ENCODE measurements at places on chromosomes 13 and 19. TPM values are rescaled to one million over a fixed set of nuclear protein-coding genes. Genes with fewer than 3 reads are reported as not detected.

- peak; percentile 71 for DNase-seq
These were observed 567 bp upstream of the SMG9 start for GRCh38 chr19:43755256-43755801.

- no peak for DNase-seq
These were observed 130.2 kb downstream of the DNAJC15 start for GRCh38 chr13:43153436-43154090.

DNA sequence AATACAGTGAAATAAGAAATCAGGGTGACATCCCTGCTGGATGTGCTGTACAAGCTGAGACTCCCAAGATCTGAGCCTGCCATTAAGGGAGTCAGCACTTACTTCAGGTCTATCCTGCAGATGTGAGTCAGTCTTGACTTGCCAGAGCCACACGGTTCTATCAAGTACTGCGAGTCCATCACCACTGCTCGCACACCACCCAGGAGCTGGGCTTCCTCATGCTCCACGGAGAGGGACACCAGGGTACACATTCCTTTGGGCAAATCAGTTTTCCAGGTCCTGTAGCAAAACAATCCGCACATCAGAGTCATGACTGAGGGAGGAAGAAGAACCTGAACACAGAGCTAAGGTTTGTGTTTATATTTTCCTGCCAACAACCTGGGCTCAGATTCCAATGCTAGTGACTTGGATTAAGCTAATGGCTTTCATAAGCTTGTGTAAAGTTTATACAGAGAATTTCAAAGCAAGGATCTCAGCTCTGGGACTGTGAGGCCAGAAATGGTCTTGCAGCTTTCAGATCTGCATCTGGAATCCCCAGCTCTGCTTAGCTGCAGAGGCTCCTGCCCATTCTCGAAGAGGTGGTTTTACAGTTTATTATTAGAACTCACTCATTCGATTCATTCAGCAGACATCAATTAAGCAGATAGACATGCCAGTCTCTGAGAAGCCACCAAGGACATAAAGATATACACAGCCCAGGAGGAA is 90.6 kb downstream of the KL start:
- DNase-seq = no peak

DNA sequence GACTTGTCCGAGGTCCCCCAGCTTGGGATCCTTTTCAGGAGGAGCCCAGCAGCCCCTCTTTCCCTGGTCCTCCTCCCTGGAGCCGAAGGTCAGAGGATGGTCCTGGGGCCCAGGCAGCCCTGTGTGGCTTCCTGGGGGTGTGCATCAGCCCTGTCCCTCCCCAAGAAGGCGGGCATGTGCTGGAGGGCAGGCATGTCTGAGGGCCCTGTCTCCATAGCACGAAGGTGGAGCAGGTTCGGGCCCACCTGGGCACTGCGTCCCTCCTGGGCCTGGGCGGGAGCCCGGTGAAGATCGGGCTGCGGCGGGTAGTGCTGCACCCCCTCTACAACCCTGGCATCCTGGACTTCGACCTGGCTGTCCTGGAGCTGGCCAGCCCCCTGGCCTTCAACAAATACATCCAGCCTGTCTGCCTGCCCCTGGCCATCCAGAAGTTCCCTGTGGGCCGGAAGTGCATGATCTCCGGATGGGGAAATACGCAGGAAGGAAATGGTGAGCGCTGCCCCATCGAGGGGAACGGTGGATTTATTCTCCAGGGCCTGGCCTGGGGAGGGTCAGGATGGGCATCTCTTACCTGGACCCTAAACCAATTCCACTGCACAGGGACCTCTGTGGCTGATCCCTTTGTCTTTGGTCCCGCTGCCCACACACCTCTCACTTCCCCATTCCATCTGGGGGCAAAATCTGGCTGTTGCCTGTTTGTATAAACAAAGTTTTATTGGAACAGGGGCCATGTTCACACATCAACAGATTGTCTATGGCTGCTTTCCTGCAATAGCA is 10.9 kb downstream of the TIMM13 start:
- no peak for DNase-seq

- no peak for DNase-seq
These were observed 38.9 kb downstream of the TMED1 start for GRCh38 chr19:10797078-10797477.

DNA sequence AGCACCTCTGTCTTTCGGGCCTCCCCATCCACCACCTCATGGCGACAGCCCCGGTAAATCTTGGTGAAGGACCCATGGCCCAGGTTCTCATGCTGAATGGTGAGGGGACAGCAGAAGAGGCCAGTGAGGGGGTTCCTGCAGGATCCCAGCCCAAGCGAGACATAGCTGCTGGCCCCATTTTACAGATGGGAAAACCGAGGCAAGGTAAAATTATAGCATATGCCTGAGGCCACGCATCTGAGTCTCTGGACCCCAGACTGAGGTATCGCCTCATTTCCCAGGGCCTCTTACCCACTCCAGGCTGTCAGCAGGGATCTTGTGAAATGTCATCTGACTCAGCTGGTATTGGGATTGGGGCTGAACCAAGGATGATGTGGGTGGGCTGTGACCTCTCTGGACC is 9.8 kb downstream of the JAK3 start:
- no peak for DNase-seq

GRCh38 chr13:20294497-20294896 is 62.4 kb upstream of the GJB6 start:
- no peak for DNase-seq

DNA sequence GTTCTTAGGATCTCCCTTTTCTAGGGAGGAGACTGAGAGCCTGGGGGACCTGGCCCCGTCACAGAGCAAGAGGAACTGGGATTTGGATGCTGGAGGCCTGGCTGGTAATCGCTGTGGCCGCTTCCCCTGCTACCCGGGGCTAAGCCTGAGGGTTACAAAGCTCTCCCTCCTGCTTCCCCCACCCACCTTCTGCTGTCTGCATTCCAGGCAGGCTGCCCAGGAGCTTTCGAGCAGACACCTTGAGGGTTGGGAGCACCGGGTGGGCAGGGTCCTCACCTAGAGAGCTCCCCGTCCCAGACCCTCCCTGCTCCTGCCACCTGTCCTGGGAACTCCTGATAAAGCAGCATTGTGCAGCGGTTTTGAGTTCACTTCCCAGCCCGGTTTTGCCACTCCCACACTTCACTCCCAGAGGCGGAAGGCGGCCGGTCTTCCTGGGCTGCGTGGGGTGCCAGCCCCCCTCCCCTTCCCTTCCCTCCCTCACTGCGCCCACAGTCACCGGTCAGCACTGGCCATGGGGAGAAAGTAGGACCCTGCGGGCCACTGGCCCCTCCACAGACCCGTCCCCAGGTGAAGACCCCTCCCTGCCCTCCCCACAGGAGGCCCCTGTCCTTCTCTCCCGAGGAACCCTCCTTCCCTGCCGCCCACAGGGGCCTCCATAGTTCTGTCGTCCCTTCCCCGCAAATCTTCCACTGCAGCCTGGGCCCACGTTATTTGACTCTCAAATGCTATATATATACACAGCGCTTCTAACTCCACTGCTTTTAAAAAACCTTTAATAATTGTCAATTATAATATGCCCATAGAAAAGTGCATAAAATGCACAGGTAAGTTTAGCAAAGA is 8.1 kb downstream of the PAK4 start:
- no peak for DNase-seq

DNA sequence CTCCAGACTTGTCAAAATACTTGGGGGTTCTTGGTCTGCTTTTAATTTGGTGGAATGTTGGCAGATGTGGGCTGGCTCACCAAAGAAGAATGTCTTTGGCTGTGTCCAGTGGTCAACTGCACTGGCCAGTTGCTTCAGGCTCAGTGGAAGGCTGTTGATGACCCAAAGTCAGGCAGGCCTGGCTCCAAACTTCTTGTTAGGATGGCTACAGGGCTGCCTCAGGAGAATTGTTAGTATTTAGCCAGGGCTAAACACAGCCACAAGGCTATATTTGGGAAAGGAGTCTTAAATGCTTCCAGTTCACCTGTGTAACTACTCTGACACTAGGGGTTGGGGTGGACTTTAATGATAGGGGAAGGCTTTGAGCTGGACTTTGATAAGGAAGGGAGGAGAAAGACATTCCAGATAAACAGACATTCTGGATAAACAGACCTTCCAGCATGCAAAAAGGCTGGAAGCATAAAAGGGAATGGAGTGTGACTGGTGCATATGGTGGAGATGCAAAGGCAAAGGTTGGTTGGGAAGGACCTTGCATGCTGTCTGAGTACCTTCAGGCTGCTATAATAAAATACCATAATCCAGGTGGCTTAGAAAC is 116.8 kb downstream of the FOXO1 start:
- DNase-seq = no peak

DNA sequence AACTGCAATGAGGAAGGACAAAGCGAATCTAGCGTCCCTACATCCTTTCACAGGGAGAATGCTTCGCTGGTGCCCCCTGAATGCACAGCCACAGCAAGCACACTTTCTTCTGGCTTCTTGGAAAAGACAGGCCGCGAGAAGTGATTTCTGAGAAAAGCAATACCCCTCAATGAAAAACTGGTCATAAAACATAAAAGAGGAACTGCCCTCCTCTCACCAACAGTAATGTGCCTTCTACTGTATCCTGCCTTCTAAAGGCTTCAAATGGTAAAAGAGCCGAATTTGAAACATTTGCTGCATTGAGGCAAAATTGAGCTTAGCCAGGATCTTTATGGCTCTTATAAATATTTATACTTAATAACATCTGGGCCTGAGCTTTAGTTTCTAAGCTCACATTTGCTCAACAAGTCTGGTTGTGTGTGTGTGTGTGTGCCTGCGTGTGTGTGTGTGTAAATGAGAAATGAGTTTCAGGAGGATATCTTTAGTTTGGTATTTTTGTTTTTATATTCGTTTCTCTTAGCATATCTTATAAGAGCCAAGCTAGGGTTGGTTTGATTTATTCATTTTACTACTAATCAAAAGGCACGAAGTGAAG is 246.1 kb upstream of the MAB21L1 start:
- no peak for DNase-seq

GRCh38 chr19:17869114-17869608 is 2.6 kb upstream of the SLC5A5 start:
- DNase-seq = no peak

DNA sequence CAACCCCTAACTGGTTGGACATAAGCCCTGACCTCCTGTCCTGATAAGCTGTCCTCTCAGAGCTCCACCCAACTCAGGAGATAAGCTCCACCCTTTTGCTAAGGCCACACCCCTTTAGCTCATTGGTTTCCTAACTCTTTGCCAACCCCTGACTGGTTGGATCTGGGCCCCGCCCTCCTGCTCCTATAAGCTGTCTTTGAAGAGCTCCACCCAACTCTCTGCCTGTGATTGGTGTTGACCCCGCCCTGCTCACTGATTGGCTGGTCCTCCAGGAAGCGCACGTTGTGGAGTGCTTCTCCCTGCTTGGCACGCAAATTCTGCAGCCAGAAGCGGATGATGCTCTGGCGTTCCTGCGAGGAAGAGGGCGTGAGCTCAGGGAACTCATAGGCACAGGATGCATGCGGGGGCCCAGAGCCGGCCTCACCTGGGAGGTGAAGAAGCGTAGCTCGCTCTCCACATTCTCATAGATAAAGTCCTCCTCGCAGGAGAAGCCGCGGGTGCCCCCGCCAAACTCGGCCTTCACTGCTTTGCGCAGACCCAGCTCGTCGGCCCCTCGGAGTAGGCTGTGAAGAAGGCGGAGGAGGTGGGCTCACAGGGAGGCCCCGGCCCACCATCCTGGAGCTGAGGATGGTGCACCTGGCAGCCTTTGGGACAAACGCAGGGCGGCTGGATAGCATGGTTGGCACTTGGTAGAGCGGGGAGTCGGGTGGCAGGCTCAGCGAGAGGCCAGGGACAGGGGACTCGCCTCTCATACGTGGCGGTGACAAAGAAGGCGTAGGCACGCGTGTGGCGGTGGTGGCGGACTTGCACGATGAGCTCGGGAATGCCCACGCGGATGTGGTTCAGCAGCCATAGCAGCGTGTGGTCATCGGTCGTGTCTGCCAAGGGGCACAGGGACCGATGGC is 1.7 kb downstream of the ANO8 start:
- no peak for DNase-seq

GRCh38 chr13:109205315-109205714 is 575.9 kb downstream of the MYO16 start:
- no peak for DNase-seq

GRCh38 chr13:69904784-69905183 is 202.8 kb upstream of the ATXN8OS start:
- DNase-seq = no peak

DNA sequence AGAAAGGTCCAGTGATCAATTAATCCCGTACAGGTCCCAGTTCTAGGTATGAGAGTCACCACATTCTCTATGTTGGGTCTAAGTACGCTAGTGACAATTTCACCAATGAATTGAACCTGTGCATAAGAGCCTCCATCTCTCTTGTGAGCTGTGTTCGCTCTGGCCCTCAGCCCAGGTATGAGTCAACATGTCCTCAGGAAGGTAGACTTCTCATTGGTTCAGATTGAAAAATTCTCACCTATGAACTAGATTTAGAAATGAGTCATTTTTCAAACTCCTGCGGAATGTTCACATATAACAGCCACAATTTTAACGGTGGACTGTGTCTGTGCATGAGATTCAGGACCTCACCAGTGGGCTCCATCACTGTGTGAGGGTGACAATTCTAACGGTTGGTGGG is 12.7 kb upstream of the ZNF43 start:
- DNase-seq = no peak

GRCh38 chr13:107020393-107020792 is 452.5 kb upstream of the ARGLU1 start:
- DNase-seq = no peak

GRCh38 chr19:11563532-11563931 is 4.5 kb upstream of the ELOF1 start:
- no peak for DNase-seq

- DNase-seq = no peak
These were observed at the start of gene NMRK2 for GRCh38 chr19:3932931-3933810. NMRK2 (plus strand) TSS chr19:3933069; CDS start chr19:3933672, 603 bp downstream.

GRCh38 chr19:45785097-45785496 is 2.8 kb upstream of the DMPK start:
- DNase-seq = no peak

DNA sequence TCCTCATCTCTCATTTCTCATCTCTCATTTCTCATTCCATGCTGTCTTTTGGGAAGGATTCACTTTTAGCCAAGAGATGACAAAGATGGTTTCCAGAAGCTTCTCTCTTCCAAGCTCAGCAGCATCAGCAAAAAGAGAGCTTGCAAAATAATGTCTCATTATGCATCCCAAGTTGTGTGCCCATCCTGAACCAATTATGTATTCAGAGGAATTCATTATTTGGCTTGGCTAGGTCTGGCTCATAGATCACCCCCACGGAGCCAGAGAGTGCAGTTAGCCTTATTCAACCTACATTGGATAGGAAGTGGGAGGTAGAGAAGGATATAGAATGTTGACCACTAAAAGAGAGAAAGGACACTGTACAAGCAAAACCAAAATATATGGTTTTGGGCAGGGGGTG is 5.4 kb upstream of the OLFM2 start:
- DNase-seq = no peak

Gene LTBP4
- polyA plus RNA-seq = 271 TPM

Gene ZNF627
- 38.8 TPM for polyA plus RNA-seq

Gene NUMBL
- 15.9 TPM for polyA plus RNA-seq

Gene ZSCAN5A
- 17.0 TPM for polyA plus RNA-seq

Gene ZNF682
- 18.1 TPM for polyA plus RNA-seq

Gene SMIM24
- 440 TPM for polyA plus RNA-seq

Gene ZNF814
- 83.8 TPM for polyA plus RNA-seq

Gene C19orf67
- polyA plus RNA-seq = 0.11 TPM

Gene CALR3
- not detected for polyA plus RNA-seq

Gene URAD
- polyA plus RNA-seq = not detected

Gene PDE4C
- polyA plus RNA-seq = 1.8 TPM

Gene RXFP2
- polyA plus RNA-seq = 2.0 TPM

Gene CEACAM8
- 0.26 TPM for polyA plus RNA-seq

Gene ARID3A
- polyA plus RNA-seq = 37.0 TPM

Gene TJP3
- 8.3 TPM for polyA plus RNA-seq

Gene CD79A
- 1.6 TPM for polyA plus RNA-seq
